Upper lobe of left lung (tissue), 6 donors: ENCODE measurements at places on chromosomes 2 and 18. TPM values are rescaled to one million over a fixed set of nuclear protein-coding genes. Genes with fewer than 3 reads are reported as not detected.

ASB18 gene
- not detected for total RNA-seq

MDH1B gene
- 3.3 TPM for total RNA-seq

HMSD gene
- 0.76 TPM for total RNA-seq

ACOXL gene
- total RNA-seq: 37.9 TPM

TMEM37 gene
- 12.2 TPM for total RNA-seq

TMEFF2 gene
- not detected for total RNA-seq

GPR55 gene
- total RNA-seq: 0.84 TPM

AP1S3 gene
- 23.2 TPM for total RNA-seq

REEP1 gene
- total RNA-seq: 5.5 TPM

- DNase-seq: no peak
These were observed 38.8 kb downstream of the ADAM23 start for GRCh38 chr2:206482123-206482522.

GRCh38 chr2:221444106-221444505, 128.0 kb downstream of the EPHA4 start:
- no peak for DNase-seq

DNA sequence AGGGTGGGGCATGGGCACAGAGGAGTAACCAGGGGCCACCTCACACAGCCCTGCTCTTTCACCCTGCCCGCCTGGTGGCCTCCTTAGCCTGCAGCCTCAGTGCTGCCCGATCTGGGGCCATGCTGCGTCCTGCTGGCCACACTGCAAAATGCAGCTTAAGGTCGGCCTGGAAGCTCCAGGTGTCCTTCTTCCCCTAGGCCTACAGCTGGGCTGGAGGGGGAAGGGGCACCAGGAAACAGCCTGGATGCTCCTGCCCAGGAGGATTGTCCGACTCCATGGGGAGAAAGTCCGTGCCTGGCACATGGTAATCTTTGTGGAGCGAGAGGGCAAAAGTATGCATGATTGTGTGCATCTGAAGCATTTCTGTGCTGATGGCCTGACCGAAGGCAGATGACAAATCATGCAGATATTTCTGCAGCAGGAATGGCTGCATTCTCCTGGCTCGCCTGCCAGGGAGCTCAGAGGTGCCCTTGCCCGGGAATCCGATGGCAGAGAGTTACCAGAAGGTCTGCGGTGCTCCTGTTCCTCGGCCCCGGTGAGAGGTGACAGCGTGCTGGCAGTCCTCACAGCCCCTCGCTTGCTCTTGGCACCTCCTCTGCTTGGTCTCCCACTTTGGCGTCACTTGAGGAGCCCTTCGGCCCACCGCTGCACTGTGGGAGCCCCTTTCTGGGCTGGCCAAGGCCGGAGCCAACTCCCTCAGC, 12.8 kb upstream of the ALPP start:
- DNase-seq: peak; percentile 17

DNA sequence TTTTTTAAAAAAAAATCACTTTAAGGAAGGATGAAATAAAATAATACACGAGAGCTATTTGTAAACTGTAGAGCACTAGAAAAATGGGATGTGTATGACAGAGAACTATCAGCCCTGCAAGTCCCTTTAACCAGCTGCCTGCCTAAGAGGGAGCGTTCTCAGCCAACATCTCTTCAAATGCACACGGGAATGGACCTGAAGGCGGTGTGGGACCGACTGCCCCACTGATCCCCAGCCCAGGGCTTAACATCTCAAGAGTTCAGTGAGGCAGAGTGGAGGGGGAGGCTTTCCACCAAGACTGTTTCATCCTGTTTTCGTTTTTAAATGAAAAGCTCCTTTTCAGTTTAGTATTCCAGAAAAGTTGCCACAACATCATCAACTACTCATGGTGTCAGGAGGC, 2.2 kb downstream of the INPP4A start:
- no peak for DNase-seq

- DNase-seq: no peak
These were observed 257.4 kb downstream of the DOK6 start for GRCh38 chr18:69658103-69658502.

GRCh38 chr2:136069773-136070172, 48.2 kb downstream of the CXCR4 start:
- no peak for DNase-seq

- DNase-seq: no peak
These were observed 32.9 kb downstream of the KCNE4 start for GRCh38 chr2:223084873-223085272.

GRCh38 chr2:238095143-238095542, 5.0 kb upstream of the ESPNL start:
- DNase-seq: no peak

DNA sequence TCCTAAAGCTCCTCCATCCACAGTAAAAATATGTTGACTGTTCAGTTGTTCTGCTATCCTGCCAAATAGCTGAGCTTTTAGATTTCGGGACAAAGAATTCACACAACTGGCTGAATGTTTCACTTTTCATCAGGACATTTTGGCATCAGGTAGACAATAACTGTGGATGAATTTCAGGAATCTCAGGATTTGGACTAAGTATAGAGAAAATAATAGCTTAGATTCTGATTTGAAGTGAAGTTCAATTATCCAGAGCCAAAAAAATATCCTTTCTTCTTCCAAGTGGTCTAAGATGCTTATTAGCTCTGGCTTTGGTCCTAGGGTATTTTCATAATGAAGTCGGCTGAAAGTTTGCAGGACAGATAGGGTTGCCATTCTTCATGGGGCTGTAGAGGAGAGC, 16.1 kb downstream of the KCNE4 start:
- DNase-seq: no peak

DNA sequence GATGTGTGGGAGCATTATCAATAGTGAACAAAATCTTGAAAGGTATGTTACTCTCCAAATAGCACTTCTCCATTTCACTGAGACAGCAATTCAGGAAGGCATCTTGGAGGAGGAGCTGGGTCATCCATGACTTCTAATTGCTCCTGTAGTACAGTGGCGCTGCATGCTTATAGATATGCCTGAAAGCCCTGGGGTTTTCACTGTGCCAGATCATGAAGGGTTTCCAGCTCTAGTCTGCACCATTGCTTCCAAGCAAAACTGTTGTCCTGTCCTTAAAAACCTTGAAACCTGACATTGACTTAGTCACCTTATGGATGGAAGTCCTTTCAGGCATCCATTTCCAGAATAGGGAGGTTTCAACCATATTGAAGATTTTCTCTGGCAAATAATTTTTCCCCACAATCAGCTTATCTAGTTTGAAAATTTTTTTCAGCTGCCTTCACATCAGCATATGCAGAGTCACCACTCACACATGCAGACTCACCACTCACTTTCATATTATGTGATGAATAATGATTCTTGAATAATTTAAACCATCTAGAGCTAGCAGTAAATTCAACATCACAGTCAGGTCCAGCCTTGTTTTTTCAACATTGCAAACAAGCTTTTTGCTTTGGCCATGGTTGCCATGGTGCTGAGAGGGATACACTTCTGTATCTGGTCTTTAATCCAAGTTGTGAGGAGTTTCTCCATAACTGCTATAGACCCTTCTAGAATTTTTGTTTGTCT, 297.1 kb downstream of the CLIP4 start:
- no peak for DNase-seq

- DNase-seq: no peak
These were observed 66.8 kb upstream of the SEC11C start for GRCh38 chr18:59072727-59073421.

DNA sequence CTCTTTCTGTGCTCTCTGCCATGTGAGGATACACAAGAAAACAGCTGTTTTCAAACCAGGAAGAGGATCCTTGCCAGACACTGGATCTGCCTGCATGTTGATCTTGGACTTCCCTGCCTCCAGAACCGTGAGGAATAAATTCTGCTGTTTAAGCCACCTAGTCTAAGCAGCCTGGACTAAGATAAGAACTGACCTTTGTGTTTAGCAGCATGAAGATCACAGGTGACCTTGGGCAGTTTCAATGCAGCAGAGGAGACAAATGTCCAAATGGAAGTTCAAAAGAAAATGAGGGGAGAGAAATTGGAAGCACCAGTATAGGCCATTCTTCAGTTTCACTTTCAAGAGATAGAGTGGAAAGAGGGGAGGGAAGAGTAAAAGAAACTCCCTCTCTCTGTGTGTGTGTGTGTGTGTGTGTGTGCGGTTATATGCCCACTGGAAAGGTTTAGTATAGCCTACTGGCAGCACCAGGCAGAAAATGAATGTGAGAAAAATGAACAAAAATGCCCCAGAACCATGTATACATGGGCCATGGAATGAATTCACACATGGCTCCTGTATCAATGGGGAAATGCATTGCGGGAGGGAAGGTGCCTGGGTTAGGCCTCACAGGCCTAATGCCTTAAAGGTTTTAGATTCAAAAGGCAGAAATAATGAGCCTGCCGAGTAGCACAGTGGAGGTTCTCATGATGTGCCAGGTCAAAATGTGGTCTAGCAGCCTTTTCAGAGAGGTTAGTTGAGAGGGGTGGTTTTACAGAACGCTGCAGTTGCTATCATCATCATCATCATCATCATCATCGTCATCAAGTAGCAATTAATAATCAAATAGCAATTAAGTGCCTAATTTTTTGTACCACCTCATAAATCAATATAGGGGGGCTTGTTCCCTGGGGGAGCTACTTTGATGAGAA, 1.1 kb upstream of the CERS6 start:
- no peak for DNase-seq

- DNase-seq: no peak
These were observed 45.7 kb upstream of the STK17B start for GRCh38 chr2:196217116-196217515.

GRCh38 chr18:13364721-13365205, 146.2 kb downstream of the LDLRAD4 start:
- no peak for DNase-seq

- DNase-seq: no peak
These were observed 417.1 kb downstream of the MTX2 start for GRCh38 chr2:176686328-176686727.

DNA sequence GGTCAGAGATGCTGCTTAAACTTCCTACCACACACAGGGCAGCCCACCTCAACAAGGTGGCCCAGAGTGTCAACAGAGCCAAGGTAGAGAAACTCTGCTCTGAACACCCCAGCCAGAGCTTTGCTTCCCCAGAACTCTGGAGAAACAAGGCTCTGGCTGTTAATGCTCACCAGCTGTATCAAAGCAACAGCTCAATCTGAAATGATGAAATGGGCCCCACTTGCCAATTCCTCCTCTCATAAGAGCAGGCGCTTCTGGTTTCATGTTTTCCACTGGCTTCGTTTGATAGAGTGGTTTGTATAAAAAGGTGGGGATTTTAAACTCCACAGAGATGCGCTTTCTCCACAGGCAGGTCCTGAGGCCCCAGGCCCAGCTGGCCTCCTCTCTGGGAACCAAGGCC, 60.9 kb upstream of the TFCP2L1 start:
- DNase-seq: no peak

DNA sequence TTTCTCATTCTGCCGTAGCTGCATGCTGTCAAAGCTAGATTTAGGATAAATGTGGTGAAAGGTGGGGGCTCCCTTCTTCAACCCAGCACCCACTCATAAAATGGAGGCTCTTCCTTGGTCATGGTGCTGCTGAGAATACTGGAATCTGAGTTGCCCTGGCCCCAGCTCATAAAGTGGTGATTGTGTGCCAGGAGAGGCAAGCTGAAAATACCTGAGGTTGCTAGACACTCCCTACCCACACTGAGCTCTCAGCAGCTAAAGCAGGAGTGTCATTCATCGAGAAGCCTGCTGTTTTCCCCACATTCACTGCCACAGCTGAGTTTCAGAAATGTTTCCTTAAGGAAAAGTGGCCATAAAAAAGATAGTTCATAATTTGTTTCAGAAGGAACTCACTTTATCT, 297.1 kb upstream of the RBMS1 start:
- DNase-seq: peak; percentile 30

DNA sequence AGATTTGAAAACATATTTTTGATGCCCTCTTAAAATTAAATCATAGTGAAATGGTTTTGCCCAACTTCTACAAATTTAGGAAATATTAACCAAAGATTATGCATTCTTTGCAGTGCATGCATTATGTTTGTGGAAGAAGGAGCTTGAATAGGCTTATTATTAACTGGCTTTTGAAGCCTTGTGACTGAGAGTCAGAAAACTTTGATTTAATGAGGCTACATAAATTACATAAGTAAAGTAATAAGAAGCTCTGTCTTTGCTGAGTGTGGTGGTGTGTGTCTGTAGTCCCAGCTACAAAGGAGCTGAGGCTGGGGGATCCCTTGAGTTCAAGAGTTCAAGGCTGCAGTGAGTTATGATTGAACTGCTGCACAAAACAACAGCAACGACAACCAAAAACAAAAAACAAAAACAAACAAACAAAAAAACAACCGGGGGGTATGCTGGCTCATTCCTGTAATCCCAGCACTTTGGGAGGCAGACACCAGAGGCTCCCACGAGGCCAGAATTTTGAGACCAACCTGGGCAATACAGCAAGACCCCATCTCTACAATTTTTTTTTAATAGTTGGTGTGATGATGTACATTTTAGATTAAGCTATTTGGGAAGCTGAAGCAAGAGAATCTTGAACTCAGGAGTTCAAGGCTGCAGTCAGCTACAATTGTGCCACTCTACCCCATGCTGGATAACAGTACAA, 57.0 kb upstream of the LRRTM4 start:
- DNase-seq: no peak

DNA sequence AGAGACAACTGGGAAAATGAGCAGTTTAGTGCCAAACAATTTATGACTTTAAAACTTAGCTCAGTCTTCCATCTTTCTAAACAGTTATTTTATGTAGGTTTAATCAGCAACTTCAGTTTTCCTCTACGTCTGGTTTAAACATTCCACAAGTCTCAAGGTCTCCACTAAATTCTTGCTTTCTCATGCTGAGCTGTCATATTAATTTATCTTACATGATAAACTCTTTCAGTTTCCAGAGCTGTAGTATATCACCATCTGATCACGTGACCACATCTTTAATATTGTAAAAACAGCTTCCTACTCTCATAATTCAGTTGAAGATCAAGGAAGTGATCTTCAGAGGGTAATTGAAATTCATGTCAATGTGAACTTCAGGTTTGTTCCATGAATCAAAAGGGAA, 158.6 kb downstream of the ZNF804A start:
- DNase-seq: no peak

DNA sequence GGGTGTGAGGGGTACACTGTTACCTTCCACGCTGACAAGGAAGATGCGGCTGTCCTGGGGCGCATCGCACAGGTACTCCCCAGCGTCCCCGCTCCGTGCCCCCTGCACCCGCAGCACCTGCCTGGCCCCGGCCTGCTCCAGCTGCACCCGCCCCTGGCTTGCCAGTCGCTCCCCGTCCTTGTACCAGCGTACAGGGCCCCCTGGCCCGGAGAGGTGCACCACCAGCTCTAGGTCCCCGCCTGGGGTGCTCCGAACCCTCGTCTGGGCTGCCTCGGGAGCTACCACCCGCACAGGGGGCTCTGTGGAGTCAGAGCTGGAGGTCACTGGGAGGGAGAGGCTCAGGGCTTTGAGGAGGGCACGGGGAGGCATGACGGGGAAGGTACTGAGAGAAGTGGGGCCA, 13.5 kb downstream of the TMEM198 start:
- no peak for DNase-seq

DNA sequence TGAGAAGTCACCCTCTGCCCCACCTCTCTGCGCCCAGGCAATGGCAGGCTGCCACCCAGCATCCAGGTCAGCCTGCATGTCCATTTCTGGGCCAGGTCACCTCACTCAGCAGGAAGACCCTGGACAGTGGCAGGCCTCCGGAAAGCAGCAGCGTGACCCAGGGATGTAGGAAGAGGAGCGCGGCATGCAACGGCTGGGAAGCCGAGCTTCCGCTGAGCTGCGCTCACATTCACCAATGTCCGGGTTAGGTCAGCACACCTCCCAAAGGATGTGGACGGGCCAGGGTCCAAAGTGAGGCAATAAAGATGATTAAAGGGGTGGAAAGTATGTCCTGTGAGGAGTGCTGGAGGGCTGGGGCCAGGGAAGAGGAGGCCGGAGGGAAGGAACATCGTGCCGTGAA, 174.5 kb downstream of the CTIF start:
- DNase-seq: peak; percentile 79

GRCh38 chr2:70961648-70961994, 16.8 kb upstream of the ANKRD53 start:
- no peak for DNase-seq
